SJSA1 (cell line): ENCODE measurements at places on chromosomes 1 and 21. TPM values are rescaled to one million over a fixed set of nuclear protein-coding genes. Genes with fewer than 3 reads are reported as not detected.

- no peak for DNase-seq
Measured at GRCh38 chr21:28712411-28712810, 280.3 kb downstream of the LTN1 start.

DNA sequence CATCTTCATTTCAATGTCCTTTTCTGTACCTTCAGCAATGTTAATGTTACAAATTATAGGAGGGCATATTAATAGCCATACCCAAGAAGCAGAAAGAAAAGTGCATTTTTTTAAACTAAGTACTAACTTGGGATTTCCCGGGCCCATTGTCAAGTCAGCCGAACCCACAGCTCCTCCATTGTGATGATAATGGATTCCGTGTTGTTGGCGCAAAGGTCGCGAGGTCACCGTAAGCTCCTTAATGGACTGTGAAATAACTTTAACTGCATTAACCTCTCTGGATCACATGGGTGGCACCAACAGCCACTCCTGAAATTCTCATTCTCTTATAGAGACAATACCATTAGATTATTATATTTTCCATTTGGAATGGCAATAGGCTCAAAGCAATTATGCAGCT lies 250.6 kb upstream of the RRP15 start:
- no peak for DNase-seq

GRCh38 chr1:89363196-89363595 lies 663 bp upstream of the GBP6 start:
- DNase-seq = no peak

DNA sequence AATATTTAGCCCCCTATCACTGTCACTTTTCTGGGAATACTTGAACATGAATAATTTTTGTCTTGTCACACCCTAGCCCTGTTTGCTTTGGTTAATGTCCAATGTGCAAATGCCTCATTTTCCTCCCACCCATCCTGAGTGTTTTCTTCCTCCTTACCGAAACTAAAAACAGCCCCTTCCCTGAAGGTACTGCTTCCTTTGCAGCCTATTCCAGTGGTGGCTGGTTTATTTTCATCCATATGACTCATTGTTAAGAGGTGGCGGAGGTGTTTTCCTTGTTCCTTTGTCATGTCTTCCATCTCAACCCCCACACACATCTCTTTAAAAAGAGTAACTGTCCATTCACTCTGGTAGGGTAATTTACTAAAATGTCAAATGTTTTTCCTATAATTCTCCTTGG lies 40.4 kb downstream of the CD55 start:
- no peak for DNase-seq

- no peak for DNase-seq
Measured at GRCh38 chr1:209630383-209631225, 21.6 kb downstream of the LAMB3 start.

DNA sequence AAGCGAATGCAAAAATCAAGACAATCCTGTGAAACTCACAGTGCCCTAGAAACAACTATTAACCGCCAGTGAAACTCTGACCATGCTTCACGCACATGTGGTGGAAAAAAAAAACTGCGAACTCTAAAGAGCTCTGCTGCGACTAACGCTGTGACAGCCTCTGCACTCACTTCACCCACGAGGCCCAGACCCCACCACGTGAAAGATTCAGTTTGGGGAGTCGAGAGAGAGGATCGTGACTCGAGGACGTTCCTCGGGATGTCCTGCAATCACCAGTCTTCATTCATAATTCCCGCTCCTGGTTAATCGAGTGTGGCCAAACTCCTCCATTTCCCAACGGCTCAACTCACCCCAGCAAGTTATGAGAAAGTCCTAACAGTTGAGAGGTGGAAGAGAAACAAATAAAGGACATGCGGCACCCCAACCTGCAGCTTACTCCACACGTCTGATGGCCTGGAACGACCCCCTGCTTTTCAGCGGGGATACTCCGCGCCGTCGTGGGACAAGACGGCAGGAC lies 1.1 kb downstream of the SERBP1 start:
- peak; percentile 30 for DNase-seq

GRCh38 chr1:246651012-246651695 lies 73.1 kb upstream of the SCCPDH start:
- no peak for DNase-seq

DNA sequence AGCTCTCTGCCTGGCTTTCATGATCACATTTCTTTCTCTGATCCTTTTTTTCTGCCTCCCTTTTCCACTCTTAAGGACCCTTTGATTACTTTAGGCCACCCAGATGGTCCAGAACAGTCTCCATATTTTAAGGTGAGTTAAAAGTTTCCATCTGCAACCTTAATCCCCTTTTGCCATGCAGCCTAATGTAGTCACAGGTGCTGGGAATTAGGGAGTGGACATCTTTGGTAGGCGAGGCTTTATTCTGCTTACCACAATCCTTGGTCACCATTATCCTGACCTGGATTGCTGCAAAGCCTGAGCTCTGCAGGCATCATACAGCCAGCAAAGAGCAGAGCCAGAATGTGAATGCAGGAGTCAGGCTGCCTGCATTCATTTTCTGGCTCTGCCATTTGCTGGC lies 95.9 kb downstream of the XCL2 start:
- no peak for DNase-seq

GRCh38 chr1:207672522-207673130 lies 27.7 kb downstream of the CR1L start:
- DNase-seq = no peak

Gene PGLYRP3
- not detected in 2 replicates for total RNA-seq

Gene TNNT2
- not detected in 2 replicates for total RNA-seq
